Activated CD8-positive, alpha-beta memory T cell treated with anti-CD3 and anti-CD28 coated beads, Interleukin-2, amount 10 ng/mL, durations not matched to agents 7 days and 5 days (primary cell): ENCODE measurements at places on chromosomes 1 and 21. TPM values are rescaled to one million over a fixed set of nuclear protein-coding genes. Genes with fewer than 3 reads are reported as not detected.

DNA sequence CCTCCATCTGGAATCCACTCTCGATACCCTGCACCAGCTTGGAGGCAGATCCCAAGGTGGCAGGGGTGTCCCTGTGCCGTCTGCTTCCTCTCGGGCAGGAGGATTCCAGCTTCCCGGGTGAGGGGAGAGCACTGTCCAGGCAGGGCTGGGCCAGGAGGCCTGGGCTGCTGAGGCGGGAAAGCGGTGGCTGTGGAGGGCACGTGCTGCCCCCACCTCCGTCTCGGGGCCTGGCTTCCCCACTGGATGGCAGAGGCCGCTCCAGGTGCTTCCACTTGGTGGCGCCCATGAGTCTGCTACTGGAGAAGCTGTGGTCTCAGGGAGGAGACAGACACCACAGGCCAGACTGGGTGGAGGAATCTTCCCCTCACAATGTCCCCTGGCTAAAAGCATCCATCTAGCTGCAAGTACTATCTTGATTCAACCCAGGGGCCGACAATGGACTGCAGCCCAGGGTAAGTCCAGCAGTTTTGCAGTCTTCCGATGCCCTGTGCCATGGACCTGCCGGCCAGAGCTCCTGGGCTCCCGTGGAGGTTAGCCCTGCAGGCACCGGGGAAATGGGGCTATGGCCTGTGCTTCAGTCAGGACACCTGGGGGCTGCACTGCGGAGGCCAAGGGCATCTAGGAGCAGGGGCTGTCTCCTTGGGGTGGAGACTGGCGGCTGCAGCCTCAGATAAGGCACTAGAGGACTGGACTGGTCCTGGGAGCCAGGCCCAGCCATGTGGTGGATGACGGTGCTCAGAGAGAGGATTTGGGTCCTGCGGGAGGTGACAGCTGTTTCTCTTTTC, 41.3 kb upstream of the EIF4G3 start:
- H3K36me3 ChIP-seq, result peaks cover 5% of the 10 kb centered on the region
- H3K4me3 ChIP-seq, result no peak overlapping the region
- no peak overlapping the region for H3K27ac ChIP-seq
- DNase-seq, result peak; percentile 68
- H3K27me3 ChIP-seq, result no peaks in the 10 kb centered on the region

DNA sequence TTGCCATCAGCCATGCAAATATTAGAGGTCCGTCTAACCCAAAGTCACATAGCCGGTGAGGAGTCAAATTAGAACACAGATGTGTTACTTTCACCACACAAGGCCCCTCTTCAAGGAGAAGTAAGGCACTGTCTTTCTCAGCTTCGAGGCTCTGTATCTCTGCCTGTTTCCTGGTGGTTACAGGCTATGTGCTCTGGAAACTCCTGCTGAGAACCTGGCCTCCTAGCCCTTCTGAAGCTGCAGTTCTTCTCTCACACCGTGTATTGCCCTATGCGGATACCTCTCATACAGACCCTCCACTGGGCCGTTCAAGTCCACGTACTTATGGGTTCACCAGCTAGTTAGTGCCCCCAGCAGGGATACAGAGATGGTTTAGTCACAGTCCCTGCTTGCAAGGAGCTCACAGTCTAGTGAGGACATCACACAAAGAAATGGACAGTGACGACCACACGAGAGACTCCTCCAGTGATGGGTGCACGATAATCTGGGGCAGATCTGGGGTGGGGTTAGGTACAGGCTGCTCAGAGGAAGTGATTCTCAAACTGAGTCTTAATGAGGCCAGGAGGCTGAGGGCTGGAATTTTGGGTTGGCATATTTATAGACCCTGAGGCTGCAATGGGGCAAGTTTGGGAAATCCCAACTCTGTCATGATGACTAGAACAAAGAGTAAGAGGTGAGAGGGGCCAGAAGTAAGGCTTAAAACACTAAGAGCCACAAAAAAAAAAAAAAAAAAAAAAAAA, 22.8 kb upstream of the ELOA start:
- peaks cover 15% of the 10 kb centered on the region for H3K4me1 ChIP-seq
- no peaks in the 10 kb centered on the region for H3K27me3 ChIP-seq
- H3K4me3 ChIP-seq, result no peak overlapping the region
- H3K36me3 ChIP-seq, result peaks cover 2% of the 10 kb centered on the region

Gene CREB3L4
- 6.3 TPM for total RNA-seq

- H3K36me3 ChIP-seq, result peaks cover 15% of the 10 kb centered on the region
- peak overlapping the region; percentile 46 for H3K27ac ChIP-seq
- H3K4me1 ChIP-seq, result peaks cover 53% of the 10 kb centered on the region
- DNase-seq, result no peak
- peak overlapping the region; percentile 85 for H3K4me3 ChIP-seq
These were observed 2.2 kb downstream of the ELOA start for GRCh38 chr1:23745515-23745914.

- peak; percentile 56 for DNase-seq
- H3K4me1 ChIP-seq, result peaks cover 57% of the 10 kb centered on the region
- peaks cover 19% of the 10 kb centered on the region for H3K36me3 ChIP-seq
- H3K4me3 ChIP-seq, result no peak overlapping the region
- no peaks in the 10 kb centered on the region for H3K27me3 ChIP-seq
These were observed 79.0 kb downstream of the SLC45A1 start for GRCh38 chr1:8396786-8397406.
